ENCODE measurements at places on chromosomes 16 and 17.
A peak's percentile ranks its signal among the peaks of the same experiment; 100 is the strongest.

DNA sequence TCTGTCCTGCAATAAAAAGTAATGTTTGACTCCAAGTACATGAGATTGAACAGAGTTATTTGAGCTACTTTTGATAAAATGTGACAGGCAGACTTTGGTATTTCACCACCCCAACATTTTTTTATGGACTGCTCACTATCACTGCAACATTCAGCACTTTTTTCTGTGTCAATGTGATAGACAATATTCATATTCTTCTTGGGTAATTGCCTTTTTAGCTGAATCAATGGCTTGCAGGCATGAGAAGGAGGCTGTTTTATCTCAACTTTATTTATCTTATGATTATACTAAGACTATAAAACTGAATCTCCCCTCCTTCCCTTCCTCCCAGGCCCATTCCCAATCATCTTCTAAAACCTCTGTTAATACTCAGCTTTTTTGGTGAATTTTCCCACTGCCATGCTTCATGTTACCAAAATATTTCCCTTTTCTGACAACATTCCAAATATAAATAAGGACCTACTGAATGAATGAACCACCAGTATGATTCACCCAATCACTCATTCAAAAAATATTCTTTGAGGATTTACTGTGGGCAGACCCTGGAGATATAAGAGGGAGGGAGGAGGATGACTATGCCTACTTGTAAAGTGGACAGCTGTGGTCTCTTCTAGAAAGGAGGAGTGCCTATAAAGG, 67.6 kb downstream of the CDH13 start:
- no peak for ATAC-seq

GRCh38 chr16:26672206-26672605, 394.5 kb upstream of the C16orf82 start:
- ATAC-seq: peak; percentile 51

DNA sequence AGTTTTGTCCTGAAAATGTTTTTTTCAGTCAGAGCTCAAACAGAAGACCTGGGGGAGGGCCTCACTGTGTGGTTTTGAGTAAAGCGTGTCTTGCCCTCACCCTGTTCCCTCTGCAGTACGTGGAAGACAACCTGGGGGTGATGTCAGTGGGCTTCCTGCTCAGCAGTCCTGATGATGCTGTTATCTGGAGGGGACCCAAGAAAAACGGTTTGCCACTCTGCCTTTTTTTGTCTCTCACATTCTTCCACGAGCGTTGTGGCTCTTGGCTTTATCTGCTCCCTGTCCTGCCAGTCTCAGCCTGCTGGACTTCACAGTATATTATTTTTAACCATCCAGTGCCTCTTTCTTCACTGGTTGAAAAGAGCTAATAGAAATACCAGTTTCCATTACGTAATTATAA, 12.9 kb downstream of the NUBP1 start:
- ATAC-seq: no peak

DNA sequence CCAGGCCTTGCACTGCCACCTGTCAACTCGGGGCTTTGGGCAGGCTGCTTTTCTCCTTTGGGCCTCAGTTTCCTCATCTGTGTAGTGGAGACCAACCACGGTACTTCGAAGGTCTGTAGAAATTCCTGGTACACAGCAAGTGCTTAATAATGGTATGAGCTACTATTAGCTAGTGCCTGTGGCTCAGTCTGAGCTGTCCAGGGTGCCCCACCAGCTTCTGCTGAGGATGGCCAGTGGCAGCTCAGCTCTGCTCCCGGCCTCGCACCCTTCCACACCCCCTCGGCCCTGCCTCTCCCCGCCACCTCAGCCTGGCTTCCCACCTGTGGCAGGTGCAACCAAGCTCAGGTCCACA, 26.2 kb upstream of the PLCG2 start:
- ATAC-seq: no peak

- ATAC-seq: no peak
Measured at GRCh38 chr17:64357191-64357981, 33.3 kb downstream of the PECAM1 start.

DNA sequence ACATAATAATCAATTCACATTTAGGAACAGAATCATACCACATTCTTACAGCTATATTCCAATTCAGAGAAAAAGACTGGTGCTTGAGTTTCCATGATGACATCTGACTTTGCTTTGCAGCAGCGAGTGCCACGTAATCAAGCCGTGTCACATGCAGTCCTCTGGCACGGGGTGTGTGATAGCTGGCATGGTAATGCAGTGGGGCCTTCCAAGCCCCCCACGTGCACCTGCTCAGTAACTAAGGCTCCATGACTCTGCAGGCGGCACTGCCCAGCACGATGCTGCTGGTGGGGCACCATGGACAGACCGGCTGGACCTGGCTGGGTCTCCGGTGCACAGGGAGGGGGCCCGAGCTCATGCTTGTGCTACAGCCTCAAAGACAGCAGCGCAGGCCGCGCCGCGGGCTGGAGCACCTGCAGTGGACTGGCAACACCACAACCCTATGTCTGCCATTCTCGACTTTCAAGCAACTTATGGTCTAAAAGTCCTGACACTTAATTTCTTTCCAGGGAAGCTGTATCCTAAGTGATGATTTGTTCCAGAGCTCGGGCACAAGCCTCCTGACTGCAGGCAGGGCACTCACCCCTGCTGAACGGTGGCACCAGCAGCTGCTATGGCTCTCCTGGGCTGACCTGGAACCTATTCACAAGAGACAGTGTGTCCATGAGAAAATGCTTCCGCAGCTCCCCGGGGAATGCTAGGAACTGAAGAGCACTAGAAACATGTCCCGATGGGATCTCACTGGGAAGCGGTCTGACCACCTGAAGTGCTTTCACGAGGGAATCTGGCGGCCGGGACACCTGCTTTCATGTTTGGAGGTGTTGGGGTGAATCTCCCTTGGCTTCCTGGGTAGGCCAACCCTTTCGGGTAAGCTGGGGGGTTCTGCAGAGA, 99.5 kb upstream of the DNAH17 start:
- no peak for ATAC-seq

DNA sequence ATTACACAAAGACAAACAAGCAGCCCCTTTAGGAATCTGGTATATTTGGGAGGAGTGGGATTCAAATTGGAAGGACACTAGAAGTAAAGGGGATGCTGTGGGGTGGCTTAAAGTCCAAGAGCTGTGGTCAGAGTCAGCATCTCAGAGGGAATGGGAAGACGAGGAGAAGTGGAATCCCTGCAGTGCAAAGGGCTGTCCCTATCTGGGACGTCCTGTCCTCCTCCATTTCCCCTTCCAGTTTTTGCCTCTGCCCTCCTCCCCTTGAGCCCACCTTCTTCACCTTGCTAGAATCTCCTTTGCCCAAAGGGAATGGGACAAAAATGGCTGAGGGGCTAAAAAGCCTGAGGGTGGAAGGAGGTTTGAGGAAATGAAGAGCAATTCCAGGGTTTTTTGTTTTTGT, 4.2 kb upstream of the PLXDC1 start:
- ATAC-seq: no peak

GRCh38 chr17:30961209-30962188, 9.3 kb upstream of the RNF135 start:
- peak; percentile 83 for ATAC-seq

GRCh38 chr16:75618780-75619179, 4.3 kb downstream of the ADAT1 start:
- no peak for ATAC-seq

- peak; percentile 57 for ATAC-seq
Measured at GRCh38 chr17:18033442-18034099, 5.4 kb downstream of the ATPAF2 start.

DNA sequence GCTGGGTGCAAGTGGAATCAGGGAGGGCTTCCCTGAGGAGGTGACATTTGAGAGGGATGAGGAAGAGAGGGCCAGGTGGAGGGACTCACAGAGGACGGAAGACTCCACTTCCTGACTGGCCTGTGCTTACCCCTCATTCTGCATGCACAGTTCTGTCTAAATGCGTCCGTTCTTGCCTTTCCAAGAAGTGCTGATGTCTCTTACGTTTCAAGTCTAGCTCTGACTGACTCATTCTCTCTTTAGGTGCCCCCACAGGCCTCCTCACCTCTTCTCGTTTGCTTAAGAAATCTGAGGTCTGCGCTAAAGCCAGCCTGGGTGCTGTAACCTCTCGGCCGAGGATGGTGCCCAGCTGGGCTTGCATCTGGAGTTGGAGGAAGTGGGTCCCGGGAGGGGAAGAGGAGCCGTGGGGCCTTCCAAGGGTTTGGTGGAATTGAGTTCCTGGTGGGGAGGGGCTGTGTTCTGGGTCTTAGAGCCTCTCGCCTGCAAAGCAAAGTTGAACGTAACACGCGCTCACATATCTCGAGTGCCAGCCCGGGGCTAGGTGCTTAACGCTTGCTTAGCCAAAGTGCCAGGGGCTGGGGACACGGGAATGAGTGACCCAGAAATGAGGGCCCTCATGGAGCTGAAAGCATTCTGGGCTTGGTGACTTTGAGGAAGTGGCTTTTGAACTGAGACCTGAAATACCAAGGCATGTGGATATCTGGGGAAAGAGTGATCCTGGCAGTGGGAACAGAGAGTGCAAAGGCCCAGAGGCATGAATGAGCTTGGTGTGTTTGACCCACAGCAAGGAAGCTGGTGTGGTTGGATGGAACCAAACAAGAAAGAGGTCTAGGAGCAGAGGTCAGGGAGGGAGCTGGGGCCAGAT, 4.8 kb downstream of the IL4R start:
- ATAC-seq: peak; percentile 79

DNA sequence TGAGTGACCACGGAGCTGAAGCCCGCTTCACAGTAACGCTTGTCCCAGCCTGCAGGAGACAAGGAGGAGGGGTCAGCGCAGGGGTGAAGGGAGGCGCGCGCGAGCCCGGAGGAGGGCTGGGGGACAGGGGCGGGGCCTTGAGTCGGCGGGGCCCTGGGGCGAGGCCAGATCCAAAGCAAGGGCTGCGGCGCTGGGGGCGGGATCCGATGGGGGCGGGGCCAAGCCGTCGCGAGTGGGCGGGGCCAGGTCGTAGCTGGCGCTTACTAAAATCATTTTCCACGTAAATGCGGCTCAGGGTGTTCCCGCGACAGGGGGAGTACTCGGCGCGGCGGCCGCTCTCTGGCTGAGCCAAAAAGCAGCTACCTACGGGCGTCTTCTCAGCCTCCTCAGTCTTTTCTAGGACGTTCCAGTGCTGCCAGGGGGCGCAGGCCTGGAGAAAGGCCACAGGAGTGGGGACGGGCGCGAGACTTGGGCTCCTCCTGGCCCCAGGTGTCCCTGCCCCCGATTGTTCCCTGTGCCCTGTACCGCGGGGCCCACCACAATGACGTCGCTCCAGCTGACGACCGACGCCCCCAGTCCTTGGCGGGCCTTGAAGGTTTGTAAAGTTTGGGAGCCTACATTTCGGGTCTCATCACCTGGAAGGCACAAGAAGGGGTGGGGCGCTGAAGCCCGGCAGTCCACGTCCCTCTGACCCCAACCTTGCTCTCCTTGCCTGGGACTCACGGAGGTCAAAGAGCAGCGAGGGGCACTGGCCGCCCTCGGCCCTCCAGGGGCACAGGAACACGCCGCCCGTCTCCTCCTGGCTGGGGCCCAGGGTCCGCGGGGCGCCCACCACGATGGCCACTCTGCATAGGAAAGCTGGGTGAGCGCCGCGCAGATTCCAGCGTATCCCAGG, 3.9 kb downstream of the ITGA2B start:
- peak; percentile 90 for ATAC-seq

DNA sequence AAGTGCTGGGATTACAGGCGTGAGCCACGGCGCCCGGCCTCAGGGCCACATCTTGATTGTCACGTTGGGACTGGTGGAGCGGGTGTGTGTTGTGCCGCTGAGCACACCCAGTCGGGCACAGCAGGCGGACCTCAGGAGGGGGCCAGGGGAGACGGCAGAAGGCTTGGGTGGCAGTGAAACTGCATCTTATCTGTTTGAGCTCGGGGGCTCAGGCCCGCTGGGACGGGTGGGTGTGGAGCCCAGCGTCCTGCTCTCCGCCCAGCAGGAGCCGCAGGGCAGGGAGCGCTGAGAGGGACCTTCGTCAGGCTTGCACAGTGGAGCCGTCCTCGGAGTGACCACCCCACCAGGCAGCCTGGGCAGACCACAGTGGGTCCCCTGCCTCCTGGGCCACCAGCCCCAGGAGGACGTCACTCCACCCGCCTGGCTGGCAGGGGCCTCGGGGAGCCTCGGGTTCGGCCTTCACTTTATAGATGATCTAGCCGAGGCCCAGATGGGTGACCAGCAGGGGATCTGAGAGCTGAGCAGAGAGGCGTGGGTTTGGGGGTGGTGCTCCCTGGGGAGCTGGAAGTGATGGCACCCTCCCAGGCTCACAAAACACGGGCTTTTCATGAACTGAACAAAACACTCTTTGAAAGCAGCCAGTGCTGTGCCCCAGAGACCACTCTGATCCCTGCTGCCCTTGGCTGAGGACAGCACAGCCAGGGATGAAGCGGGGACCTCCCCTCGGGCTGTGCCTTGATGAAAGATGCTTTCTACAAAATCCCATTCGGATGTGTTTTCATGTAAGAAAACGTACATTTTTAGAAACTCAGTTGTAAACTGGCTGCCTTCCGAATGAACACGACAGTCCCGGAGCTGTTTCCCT, 181.1 kb downstream of the SEC14L1 start:
- no peak for ATAC-seq

GRCh38 chr17:38584350-38584925, 21.3 kb downstream of the SRCIN1 start:
- peak; percentile 50 for ATAC-seq

GRCh38 chr17:28953444-28954118, 2.3 kb upstream of the PHF12 start:
- ATAC-seq: no peak

- ATAC-seq: peak; percentile 68
Measured at GRCh38 chr17:80005360-80006338, 30.0 kb downstream of the TBC1D16 start.

DNA sequence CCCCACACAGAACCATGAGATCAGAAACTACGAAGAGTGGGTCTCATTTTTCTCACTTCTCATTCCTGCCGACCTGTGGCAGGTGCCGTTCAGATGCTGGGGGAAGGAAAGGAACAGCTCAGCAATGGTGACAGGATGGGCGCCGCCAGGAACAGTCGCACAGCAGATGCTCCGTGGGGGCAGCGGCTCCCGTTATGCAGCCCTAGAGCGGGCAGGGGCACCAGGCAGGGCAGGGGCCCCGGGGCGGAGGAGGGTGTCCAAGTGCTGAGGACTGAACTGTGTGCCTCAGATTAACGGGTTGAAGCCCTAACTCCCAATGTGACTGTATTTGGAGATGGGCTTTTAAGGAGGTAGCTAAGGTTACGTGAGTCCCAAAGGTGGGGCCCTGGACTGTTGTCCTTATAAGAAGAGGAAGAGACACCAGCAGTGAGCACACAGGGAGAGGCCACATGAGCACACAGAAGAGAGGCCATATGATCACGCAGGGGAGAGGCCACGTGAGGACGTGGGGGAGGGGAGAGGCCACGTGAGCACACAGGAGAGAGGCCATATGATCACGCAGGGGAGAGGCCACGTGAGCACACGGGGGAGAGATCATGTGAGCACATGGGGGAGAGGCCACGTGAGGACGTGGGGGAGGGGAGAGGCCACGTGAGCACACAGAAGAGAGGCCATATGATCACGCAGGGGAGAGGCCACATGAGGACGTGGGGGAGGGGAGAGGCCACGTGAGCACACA, 95.7 kb upstream of the METRNL start:
- no peak for ATAC-seq

- ATAC-seq: no peak
Measured at GRCh38 chr16:50302472-50303005, 36.2 kb downstream of the ADCY7 start.

- ATAC-seq: no peak
Measured at GRCh38 chr16:50311891-50312501, 45.6 kb downstream of the ADCY7 start.

Measured in activated CD4-positive, CD25-positive, alpha-beta regulatory T cell treated with anti-CD3 and anti-CD28 coated beads, Interleukin-2, amount 50 U/mL, for 24 hours (primary cell).